ENCODE measurements at places on chromosomes 2 and 18. TPM values are rescaled to one million over a fixed set of nuclear protein-coding genes. Genes with fewer than 3 reads are reported as not detected.

BOK gene
- 79.2 TPM for total RNA-seq

APLF gene
- total RNA-seq = 1.7 TPM

MXD1 gene
- 4.4 TPM for total RNA-seq

TLX2 gene
- total RNA-seq = not detected

KCNG2 gene
- total RNA-seq = not detected

SERPINB11 gene
- not detected for total RNA-seq

All from right lobe of liver (tissue), 6 donors.